Activated CD8-positive, alpha-beta memory T cell treated with anti-CD3 and anti-CD28 coated beads, Interleukin-2, amount 10 ng/mL, durations not matched to agents 7 days and 5 days (primary cell): ENCODE measurements at places on chromosomes 3 and 15.

GRCh38 chr3:96619475-96619874 is 194.9 kb upstream of the EPHA6 start:
- no peak for DNase-seq

- peak; percentile 69 for DNase-seq
Observed at GRCh38 chr3:141402476-141403171, 34.3 kb downstream of the ZBTB38 start.

- no peak for DNase-seq
Observed at GRCh38 chr15:73232776-73233175, 136.0 kb downstream of the HCN4 start.

- no peak for DNase-seq
Observed at GRCh38 chr3:8363200-8363599, 138.4 kb upstream of the LMCD1 start.

DNA sequence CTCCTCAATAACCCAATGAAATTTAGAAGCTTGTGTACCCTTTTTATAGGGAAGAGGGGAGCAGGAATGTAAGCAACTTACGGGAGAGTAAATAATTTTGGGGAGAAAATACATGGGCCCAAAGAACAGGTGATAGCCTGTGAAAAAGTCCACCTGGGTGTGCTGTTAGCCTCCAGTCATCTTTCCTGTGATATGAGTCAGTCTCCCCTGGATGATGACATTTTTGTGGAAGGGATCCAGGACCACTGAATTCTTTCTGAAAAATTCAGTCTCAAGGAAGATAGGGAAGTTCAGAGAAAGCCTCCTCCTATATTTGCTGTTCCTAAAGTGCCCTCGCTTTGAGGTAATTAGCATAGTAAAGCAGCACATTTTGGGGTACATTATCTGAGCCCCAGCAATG is 149.8 kb downstream of the SQOR start:
- DNase-seq: no peak

- no peak for DNase-seq
Observed at GRCh38 chr3:21259896-21260295, 491.1 kb downstream of the ZNF385D start.

GRCh38 chr3:61631108-61631769 is 69.9 kb downstream of the PTPRG start:
- no peak for DNase-seq

DNA sequence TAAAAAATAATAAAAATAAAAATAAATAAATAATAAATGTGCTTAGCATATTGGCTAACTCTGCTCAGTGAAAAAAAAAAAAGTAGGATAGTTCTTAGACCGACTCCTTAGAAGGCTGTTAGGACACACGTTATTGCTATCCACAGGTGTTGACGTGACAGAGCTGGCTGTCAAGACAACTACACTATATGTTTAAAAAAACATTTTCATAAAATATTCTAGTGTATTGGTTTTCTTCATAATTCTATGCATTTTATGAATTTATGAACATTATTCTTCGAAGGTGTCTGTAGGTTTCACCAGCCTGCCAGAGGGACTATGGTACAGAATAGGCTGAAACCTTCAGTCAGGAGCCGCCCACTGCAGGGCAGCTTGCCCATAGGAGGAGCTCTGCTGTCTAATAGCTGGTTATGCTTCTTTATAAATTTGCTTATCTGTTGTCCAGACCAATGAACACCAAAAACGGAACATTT is 9.2 kb downstream of the TM4SF1 start:
- no peak for DNase-seq

DNA sequence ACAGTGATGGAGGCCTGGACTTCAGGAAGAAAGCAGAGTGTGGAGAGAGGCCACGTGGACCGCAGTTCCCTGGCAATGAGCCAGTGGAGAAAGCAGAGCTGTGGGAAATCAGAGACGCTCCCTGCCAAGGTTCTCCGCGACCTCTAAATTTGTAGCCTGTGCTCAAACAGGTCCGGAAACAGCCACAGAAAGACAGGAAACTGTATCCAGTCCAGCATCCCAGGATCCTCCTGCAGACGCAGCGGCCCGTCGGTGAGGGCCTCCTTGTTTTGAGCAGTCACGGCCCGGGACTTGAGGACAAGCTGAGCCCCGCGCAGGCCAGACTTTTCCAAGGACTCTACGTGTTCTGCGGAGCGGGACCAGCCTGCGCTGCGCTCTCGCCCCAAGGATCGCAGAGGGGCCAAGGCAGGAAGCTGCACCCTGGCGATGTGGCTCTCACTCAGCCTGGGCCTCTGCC is 22.3 kb downstream of the RPSA start:
- DNase-seq: no peak

DNA sequence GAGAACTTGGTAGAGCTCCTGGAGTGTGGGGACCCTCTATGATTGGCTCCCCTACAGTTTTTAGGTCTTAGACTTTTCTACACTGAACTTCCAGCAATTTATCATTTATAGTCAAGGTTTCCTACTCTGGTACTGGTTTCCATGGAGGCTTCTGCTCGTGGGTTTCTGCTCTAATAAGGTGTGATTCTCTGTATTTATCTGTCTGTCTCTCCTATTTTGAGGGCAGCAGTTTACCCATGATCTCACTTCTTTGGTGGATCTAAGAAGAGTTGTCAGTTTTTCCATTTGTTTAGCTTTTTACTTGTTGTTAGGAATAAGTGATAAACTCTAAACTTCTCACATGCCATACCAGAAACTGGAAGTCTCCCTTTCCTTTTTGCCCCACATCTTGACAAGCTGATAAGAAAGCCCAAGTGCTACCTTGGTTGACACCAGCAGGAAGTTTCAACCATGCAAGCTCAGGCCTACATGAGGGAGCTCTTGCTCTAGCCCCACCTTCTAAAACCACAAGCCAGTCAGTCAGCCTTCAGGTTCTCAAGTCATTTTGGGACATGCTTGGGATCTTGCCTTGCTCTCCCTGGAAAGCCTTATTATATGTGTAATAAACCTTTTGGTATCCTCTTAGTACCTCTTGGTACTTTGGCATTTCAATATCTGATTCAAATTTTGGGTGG is 10.0 kb downstream of the TIMMDC1 start:
- DNase-seq: peak; percentile 64

- no peak for DNase-seq
Observed at GRCh38 chr3:54874816-54875556, 52.9 kb downstream of the LRTM1 start.

- DNase-seq: no peak
Observed at GRCh38 chr3:156661155-156661554, 13.2 kb upstream of the TIPARP start.

DNA sequence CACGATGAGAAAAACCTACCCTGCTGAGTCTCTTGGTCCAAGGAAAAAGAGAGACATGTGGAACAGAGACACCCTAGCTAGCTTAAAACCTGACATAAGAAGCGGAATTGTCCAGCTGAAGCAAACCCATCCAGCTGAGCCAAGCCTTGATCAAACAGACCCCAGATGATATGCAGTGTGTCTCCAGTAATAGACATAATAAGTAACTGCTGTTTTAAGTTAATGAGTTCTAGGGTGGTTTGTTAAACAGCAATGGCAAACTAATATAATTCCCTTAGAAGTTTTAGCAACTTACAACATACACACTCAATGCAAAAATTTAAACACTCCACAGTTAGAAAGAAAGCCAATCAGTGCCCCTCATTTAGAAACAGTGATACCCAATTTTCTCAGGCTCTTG is 26.8 kb upstream of the ZNF385D start:
- DNase-seq: no peak

- DNase-seq: no peak
Observed at GRCh38 chr3:58555203-58555602, 18.2 kb upstream of the ACOX2 start.

GRCh38 chr3:17577796-17578520 is 164.5 kb downstream of the TBC1D5 start:
- no peak for DNase-seq

- DNase-seq: no peak
Observed at GRCh38 chr3:192645437-192645836, 81.9 kb downstream of the FGF12 start.

DNA sequence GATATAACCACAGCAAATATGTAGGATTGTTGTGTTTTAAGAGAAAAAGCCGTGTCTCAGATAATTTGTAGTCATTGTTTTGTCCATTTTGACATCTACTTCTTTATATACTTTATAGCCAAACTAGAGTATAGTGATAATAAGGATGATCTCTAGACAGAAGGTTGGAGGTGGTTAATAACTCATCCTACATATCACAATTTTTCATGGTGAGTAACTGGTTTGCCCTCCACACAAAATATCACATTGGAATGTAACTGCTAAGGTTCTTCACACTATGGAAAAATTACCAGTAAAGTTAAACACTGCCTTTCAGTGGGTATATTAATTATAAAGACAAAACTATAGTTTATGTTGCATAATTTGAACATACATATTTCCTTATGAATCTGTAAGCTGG is 380.7 kb downstream of the LPP start:
- no peak for DNase-seq

GRCh38 chr15:97929456-97930229 is 30.9 kb upstream of the ARRDC4 start:
- DNase-seq: no peak

DNA sequence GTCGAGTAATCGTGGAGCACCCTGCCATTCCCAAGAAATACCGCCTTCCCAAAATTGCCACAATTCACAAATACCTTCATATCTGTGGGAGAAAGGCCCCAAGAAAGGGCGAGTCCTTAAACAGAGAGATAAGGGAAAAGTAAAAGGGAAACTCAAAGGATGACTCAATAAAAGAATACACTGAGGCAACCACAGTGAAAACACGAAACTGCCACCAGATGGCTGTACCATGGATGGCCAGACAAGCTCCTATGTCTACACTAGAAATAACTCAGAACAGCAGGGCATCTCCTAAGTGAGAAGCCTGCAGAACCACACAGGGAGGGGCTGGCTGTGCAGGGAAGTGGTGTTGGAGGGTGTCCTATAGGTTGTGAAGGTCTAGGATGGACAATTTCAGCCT is 25.0 kb downstream of the SRGAP3 start:
- DNase-seq: peak; percentile 73

GRCh38 chr3:13123013-13123654 is 49.9 kb upstream of the IQSEC1 start:
- DNase-seq: no peak
